ENCODE measurements at places on chromosomes 2 and 18. TPM values are rescaled to one million over a fixed set of nuclear protein-coding genes. Genes with fewer than 3 reads are reported as not detected.
A peak's percentile ranks its signal among the peaks of the same experiment; 100 is the strongest.

DNA sequence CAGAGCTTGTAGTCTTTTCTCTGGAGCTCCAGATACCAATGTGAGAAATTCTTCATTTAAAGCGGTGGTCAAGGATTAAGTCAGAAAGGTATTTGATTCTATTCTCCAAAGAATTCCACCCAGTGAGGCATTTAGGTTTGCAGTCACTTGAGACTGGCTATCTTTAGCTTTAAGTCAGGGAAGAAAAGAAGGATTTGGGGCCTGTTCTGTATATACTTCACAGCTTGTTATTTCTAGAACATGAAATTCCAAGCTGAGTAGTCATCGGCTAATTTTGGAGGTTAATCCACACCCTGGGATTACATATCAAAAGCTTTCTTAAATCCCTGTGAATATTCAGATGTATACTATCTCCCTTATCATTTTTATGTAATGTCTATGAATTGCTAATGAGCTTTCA, 39.4 kb downstream of the MYOM1 start:
- DNase-seq: no peak

Gene TCF23
- total RNA-seq: not detected

Gene CD8A
- 0.17 TPM for total RNA-seq

DNA sequence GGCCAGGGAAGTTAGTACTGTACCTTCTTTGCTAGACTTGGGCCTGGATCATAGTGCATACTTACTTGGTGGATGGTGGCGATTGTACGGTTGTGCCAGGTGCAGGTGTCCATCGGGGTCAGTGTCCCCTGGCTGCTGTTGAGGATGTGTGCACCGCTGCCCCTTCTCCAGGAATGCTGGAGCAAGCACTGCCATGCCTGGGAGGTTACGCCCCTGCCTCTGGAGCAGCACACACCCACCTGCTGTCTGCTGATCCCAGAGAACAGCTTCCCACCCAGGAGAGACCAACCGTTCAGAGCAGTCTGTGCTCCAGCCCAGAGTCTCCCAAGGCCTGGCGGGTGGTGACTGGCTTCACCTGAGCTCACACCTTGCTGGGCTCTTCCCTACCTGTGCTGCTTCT, 286.8 kb upstream of the HS6ST1 start:
- no peak for DNase-seq

DNA sequence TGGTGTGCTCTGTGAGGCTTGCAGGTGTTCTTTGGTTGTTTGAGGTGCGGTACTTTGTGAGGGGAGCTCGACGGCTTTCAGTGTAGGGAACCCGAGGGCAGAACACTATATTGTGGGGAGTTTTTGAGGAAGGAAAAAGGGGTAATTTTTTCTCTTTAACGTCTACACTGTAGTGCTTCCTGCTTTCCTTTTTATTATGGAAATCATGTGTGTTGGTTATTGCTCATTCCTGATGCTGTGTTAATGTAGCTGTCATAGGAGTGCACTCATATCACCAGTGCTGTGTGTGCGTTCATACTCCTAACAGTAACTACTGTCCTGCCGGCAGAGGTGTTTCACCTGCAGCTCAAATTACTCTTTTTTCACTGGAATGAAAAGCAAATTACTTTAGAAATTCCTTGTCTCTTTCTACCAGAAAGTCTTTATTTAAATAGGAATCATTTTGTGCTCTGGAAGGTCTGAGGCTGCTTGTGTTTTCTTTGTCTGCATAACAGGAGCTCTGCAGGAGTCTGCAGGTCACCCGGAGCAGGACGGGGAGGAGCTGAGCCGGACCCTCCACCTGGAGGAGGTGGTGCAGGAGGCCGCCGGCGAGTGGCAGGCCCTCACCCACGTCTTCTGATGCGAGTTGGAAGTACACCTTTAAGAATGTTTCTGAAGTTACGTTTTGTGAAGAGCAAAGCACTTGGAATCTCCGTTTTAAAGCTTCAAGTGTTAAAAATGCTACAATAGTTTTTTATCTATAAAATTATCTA, 145.5 kb downstream of the ZNF236 start:
- DNase-seq: no peak

Gene DSG3
- total RNA-seq: 266 TPM

Gene LGALSL
- 11.8 TPM for total RNA-seq

- DNase-seq: no peak
Measured at GRCh38 chr2:20111311-20112131, 60.1 kb upstream of the LAPTM4A start.

GRCh38 chr2:25338401-25338800, 3.3 kb downstream of the DNMT3A start:
- no peak for DNase-seq

DNA sequence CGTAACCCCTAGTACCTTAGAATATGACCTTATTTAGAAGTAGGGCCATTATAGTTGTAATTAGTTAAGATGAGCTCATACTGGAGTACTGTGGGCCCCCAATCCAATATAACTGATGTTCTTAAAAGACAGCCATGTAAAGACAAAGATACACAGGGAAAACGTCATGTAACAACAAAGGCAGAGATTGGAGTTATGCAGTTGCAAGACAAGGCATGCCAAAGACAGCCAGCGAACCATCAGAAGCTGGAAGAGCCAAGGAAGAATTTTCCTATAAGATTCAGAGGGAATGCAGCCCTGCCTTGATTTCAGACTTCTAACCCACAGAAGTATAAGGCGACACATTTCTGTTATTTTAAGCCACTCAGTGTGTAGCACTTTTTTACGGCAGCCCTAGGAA, 55.9 kb upstream of the TLK1 start:
- no peak for DNase-seq

GRCh38 chr2:203279288-203279687, 40.5 kb downstream of the CYP20A1 start:
- DNase-seq: peak; percentile 25

GRCh38 chr2:241866790-241867645, 2.5 kb upstream of the RTP5 start:
- DNase-seq: no peak

Gene IL18R1
- 1.2 TPM for total RNA-seq

DNA sequence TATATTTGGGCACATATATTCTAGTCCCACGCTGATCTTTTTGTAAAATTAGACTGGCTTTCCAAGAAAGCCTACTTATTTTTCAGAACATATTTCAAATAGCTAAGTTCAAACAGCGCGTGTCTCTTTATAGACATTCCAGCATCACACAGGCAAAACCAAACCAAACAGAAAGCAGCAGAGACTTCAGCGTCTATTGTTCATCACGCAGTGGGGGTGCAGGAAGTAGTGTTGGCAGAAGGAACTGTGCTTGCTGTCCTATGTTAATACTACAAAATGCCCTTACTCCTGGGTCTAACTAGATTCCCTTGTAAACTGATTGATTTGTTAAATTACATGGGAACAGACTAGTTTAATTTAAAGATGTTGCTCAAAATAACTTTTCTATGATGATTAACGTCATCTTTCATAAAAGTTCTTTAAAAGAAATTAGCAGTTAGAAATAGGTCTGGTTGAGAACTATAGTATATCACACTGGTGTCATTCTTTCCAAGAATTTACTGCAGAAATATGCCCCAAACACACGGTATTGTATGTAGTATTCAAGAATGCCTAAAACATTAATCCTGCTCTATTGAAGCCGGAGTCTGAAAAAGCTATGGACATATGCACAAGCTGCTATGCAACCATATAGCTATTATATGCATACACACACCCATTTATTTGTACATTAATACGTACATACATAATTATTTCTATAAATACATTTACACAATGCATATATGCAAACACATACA, 436.3 kb downstream of the CBLN2 start:
- no peak for DNase-seq

Gene GPR75
- 7.8 TPM for total RNA-seq

DNA sequence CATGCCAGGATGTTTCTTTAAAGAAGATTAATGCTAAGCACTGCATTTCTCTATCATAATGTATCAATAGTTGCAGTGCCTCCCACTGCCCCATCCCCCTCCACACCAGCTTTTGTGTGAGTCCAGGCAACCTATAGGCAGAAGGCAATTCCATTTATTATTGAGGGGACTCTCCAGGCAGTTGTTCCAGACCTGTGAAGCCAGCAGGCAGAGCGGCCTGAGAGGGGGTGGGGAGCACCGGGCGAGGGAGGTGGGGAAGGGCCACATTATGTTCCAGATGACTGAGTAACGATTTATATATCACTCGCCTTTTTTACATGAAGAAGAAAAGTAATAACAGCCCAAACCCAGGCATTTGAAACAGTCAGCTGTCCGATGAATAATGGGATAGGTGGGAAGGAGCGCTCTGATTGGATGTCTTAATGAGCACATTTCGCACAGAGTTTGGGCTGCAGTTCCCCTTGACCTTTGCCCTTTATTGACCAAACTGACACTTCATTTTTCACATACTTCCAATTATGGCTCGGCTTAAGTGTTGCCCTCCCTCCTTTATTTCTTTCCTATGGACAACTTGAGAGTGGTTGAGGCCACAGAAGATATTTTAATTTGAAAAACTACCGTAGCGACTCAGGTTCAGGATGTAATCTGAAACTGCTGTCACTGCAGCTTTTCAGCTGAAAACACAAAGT, 34.4 kb downstream of the MEIS1 start:
- no peak for DNase-seq

DNA sequence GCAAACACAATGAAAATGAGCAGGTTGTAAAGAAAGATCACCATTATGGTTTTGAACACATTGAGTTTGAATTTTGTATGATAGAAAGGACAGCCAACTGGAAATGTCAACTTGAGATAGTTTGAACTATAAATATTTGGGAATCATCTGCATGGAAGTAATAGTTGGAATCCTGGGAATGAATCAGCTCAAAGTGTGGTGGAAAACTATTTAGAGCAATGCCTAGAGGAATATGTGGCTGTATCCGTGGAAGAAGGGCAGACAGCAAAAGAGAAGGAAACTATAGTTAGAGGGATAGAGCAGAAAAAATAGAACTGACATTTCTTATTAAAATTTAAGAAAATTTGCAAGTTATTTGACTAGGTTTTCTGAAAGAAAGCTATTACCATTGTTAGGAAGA, 112.5 kb upstream of the OTX1 start:
- no peak for DNase-seq

GRCh38 chr2:17899871-17900270, 21.4 kb downstream of the KCNS3 start:
- DNase-seq: no peak

Gene SCLY
- 23.8 TPM for total RNA-seq

DNA sequence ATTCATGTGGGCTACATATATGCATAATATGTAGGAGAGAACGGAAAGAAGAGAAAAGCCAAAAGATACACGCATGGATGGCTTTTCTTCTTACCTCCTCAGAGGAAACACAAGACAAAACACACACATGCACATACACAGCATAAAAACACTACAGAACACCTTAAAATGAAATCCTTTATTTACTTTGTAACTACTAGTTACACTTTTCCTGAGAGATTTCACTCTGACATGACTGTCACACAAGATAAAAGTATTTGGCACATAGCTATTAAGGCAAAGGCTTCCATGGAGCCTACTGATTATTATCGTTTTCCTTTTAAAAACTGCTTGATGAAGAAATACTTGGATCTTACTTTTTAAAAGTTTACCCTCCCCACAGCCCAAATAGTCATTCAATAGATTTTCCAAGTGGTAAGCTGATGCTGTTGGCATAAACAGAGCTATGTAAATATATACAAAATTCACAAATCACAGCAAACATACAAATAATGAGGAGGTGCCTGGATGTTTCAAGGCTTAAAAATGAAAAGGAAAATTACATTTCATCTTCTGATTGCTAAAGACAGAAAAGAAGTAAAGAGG, 8.6 kb downstream of the ZEB2 start:
- no peak for DNase-seq

GRCh38 chr2:214574084-214574781, 163.4 kb downstream of the VWC2L start:
- DNase-seq: no peak

- DNase-seq: no peak
Measured at GRCh38 chr2:133004623-133005022, 334.6 kb upstream of the LYPD1 start.

DNA sequence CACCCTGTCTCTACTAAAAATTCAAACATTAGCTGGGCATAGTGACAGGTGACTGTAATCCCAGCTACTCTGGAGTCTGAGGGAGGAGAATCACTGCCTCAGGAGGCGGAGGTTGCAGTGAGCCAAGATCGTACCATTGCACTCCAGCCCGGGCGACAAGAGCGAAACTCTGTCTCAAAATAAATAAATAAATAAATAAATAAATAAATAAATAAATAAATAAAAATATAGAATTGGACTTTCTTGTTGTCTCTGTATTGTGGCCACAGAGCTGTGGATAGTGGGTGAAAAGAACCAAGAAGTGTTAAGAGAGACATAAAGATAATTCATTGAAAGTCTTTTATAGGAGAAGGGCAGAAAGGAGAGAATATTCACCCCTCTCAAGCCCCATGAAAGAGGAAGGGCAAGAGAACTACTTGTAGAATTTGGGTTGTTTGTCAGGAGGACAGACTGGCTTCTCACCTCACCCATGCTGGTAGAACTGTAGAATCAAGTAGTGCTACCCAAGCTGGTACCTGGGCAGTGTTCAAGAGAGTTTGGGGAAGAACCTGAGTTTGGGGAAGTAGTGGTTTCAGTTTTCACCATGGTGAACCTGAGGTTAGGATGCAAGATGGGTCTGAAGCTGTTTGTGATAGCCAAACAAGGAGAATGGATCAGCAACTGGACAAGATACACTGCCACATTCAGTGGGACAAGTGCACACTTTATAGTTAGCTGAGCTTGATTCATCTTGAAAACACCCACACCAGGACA, 256.5 kb downstream of the CD226 start:
- no peak for DNase-seq

DNA sequence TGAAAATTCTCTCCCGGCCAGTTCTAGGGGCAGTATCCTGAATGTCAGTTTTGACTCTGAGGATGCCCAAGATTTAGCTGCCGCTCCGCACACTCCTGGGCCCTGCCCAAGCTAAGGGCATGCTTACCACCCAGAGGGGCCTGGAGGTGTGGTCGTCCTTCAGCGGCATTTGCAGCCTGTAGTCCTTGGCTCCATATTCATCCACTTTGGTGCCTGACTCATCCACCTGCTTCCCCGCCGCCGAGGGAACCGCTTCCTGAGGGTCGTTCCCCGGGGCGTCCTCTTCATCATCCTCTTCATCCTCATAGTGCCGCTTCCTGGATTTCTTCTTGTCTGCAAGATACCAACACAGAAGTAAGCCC, 577 bp downstream of the ERCC3 start:
- DNase-seq: peak; percentile 13

DNA sequence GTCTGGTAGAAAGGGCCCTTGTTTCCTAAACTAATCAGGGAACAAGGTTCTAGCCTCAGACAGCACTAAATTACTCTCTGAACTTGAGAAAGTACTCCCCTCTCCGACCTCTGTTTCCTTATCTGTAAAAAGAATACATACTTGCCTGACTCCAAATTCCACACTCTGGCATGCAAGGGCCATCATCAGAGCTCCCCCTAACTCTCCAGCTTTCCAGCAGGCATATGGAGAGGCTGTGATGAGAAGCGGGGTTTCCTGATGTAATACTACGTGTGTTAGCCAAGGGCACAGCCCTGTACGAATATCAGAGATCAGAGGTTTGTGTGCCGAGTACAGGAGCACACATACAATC, 1.8 kb upstream of the EVA1A start:
- DNase-seq: no peak

Gene NFATC1
- 2.2 TPM for total RNA-seq

Gene TRABD2A
- 6.2 TPM for total RNA-seq

GRCh38 chr2:229686122-229686919, 28.0 kb downstream of the DNER start:
- DNase-seq: no peak
